Spinal cord (tissue), 10 donors: ENCODE measurements at places on chromosomes 6 and 20. TPM values are rescaled to one million over a fixed set of nuclear protein-coding genes. Genes with fewer than 3 reads are reported as not detected.

DNA sequence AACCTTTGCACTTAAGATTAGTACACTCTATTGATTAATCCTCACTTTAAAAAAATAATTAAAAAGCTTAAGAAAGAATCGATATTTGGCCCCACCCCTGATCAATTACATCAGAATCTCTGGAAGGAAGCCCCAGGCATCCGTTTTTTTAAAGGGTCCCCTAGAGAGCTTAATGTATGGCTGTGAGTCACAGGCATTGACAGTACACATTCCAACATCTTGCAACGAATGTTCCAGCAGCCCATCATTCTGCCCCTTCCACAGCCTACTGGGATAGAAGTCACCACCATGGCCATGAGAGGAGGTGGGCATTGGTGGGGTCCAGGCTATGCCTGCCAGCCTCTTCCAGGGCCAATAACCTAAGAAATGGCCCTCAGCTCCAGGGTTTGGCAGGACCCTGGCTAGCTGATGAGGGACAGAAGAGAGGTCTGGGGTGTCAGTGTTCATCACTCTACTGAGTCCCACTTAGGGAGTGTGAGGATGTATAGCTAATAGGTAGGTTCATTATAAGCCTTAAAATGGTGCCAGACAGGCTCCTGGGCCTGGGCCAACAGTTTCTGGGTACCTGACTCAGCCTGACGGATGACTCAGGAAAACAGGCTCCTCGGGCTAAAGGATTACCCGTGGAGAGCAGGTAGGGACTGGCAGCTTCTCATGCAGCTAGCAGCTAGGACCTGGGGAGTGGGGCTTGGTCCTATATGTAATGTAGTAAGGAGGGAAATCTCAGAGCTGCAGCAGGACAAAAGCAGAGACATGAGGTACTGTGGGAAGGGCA is 40.4 kb downstream of the MDGA1 start:
- DNase-seq = no peak

GRCh38 chr20:43178080-43178479 is 11.6 kb downstream of the PTPRT start:
- DNase-seq = no peak

DNA sequence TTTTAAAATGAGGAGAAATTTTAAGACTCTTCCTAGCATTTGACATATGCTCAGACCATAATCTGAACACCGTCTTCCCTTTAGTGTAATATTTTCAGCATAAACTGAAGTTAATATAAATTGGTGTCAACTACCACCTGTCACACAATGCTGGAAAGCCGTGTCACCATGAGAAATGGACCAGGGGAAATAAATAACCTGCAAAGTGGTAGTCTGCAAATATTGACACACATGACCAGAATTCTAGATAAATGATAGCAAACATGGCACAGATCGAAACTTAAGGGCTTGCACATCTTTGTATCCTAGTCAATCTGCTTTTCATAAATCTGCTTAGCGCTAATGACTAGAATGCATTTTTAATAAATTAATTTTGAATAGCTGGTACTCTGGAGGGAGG is 191.9 kb downstream of the CD83 start:
- no peak for DNase-seq

- DNase-seq = peak; percentile 84
These were observed 23.6 kb upstream of the TMEM181 start for GRCh38 chr6:158536084-158536890.

GRCh38 chr20:25065072-25065624 is 7.2 kb upstream of the ACSS1 start:
- no peak for DNase-seq

GRCh38 chr6:99219788-99220187 is 129.7 kb downstream of the FAXC start:
- DNase-seq = no peak

DNA sequence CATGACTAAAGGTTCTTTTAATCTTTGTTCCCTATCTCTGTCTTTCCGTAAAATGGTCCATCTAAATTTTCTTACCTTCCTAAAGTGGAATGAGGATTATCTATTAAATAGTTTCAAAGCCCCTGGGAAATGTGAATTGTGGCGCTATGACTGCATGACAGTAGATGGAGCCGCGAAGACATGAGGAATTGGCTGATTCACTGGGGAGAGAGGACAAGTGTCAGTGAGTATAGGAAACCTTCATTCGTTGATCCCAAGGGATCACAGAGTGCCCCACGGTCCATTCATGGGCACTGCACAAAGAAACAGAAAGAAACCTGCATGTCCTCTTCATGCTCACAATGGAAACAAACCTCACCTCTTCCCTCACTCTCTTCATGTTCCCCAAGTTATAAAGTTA is 479.3 kb upstream of the BTBD3 start:
- DNase-seq = no peak

DNA sequence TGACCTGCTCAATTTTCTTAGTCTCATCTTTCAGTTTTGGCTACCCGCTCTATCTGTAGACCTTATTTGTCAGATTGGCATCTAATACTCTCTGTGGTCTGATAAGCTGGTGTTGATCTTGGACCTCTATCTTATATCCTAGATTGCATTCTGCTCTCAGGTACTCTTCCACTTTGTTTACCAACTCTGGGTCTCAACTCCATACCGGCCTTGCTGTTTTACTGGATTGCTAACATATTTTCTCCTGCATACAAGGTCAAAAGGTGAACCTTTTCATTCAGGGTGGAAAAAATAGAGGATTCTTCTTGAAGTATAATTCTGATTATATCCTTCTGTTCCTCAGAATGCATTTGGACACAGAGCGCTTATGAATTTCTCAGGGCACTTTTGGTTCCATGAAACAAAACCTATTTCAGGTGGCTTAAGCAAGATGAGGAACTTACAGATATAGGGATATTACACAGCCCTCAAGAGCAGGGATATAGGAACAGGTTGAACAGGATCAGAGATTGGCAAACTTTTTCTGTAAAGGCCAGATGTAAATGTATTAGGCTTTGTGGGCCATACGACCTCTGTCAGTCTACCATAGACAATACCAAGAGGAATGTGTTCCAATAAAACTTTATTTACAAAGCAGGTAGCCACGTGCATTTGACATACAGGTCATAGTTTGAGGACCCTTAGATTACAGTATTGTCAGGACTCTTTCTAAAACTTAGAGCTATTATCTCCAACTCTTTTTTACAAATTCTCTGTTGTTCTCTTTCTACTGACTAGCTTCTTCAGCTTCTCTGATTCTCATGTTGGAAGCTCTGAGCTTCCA is 2.5 kb upstream of the SH3BGRL2 start:
- no peak for DNase-seq

DNA sequence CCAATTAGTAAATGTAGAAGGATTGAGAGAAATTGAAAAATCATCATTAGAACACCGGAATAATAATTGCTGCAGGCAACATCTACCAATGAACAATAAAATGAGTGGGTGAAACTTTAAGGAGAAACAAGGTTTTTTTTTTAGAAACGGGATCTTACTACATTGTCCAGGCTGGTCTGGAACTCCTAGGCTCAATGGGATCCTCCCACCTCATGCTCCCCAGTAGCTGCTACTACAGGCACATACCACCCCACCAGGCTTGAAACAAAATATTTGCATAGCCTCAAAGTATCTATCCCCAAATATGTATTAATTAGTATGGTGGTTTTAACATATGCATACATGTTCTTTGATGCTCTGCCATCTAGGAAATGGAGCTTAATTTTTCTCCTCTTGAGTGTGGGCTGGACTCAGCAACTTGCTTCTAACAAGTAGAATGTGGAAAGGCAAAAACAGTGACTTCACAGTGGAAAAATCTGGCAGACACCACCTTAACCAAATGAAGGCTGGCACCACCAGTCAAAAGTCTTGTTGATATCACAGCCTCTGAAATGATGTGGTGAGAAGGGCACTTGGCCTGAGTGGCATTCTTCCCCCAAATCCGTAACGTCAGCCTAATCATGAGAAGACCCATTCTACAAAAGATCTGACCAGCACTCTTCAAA is 12.1 kb downstream of the NRSN2 start:
- DNase-seq = no peak

GRCh38 chr6:121482751-121483150 is 47.3 kb downstream of the GJA1 start:
- no peak for DNase-seq

MCHR2 gene
- total RNA-seq = 0.11 TPM

PACRG gene
- 9.5 TPM for total RNA-seq

NFKBIE gene
- total RNA-seq = 10.9 TPM

SIRPB2 gene
- 2.6 TPM for total RNA-seq

PPP1R14C gene
- 19.4 TPM for total RNA-seq

LY6G5C gene
- 3.3 TPM for total RNA-seq
